ENCODE measurements at places on chromosomes 2 and 18.
A peak's percentile ranks its signal among the peaks of the same experiment; 100 is the strongest.

- DNase-seq, result no peak
Observed at GRCh38 chr2:95343429-95344214, 46.5 kb downstream of the KCNIP3 start.

GRCh38 chr18:56511996-56512395 lies 126.4 kb downstream of the TXNL1 start:
- no peak for DNase-seq

DNA sequence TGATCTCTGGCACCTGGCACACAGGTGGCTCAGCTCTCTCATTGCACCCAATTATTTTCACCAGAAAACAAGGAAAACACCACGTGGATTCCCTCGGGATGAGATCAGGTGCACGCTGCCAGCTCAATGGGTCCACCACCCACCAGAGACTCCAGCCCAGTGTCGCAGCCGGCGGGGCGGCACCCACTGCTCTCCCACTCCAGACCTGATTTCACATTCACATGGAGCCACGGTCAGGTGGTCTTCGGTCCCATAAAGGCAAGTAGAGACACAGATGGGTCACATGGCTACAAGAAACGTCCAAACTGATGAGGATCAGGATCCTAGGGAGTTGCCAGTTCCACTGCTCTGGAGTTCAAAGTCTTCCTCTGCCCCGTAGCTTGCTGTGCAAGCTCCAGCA lies 217.6 kb downstream of the ANKRD30B start:
- DNase-seq, result no peak

GRCh38 chr2:26578113-26578458 lies 63.1 kb downstream of the CIB4 start:
- DNase-seq, result no peak

- peak; percentile 36 for DNase-seq
Observed at GRCh38 chr2:215657844-215658243, 222.0 kb upstream of the FN1 start.

- no peak for DNase-seq
Observed at GRCh38 chr2:232134939-232135338, 173.4 kb downstream of the DIS3L2 start.

DNA sequence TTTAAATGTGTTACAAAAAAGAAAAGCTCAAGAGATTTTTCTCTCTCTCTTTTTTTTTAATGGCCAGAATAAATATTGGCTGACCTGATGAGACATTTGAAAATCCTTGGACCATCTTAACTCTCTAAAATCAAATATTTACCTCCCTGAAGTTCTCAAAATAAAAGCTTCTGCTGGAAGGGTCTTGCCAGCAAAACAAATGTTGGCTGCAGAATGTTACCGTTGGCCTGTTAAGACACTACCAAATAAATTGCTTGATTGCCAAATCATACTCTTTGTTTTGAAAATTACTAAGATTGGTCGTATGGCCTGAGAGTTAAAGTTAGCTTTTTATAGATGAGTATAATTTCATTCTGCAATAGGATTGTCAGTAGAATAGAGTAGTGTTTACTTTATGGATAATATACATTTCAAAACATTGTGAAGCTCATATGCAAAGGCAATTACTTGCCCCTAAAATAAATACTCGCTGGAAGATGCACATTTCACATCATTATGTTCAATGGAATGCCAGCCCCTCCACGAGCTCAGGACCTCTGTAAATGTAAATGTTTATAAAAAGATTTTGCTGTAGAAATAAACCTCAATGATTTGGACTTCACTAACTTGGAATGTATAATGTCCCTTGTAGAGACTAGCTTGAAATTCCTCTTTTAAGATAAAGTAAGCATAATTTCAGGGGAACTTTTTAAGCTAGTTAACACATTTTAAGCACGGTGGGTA lies 193.4 kb downstream of the SOX11 start:
- DNase-seq, result no peak

- DNase-seq, result no peak
Observed at GRCh38 chr2:153604133-153604532, 125.6 kb upstream of the RPRM start.

DNA sequence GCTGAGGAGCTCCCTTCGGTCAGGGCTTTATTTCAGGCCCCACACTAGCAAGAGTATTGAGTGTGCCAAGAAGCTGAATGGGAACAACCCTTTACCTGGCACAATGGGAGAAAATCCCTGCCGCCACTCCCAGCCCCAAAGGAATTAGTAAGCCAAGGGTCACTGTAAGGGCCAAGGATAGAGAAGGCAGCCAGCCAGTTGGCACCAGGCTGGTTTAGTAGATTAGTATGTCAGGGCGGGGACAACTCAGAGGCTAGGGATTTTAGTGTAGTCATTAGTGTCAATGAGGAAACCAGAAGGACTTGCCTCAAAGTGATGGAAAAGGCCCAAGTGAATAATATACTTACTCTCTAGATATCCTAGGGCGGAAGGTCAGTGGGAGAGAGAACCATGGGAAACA lies 34.9 kb upstream of the CYP26B1 start:
- DNase-seq, result no peak

DNA sequence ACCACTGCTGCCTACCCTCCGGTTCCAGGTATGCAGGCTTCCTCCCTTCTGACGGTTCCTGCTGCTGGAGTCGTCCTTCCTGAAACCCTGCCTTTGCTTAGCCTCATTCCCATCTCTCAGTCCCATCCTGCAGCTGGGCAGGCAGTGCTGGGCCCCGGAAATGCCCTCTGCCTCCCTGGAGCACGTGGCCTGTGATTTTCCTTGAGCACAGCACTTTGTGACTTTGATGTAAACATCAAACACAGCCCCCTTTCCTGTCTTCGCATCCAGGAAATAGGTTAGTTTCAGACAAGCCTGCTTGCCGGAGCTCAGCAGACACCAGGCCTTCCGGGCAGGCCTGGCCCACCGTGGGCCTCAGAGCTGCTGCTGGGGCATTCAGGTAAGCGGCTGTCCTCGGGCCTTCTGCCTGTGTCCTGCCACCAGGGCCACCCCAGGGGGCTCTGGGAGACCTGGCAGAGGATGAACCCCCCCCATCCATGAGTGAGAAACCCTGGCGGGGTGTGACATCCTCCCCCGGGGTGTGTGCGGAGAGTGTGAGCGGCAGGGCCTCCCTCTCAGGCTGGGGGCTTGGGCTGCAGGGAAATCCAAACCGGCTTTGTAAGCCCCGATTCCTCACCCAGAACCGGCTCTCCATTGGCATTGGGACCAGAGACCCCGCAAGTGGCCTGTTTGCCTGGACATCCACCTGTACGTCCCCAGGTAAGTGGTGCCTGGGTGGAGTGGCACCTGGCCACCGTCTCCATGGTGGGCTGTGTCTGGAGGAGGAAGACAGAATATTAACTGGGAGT lies at the start of gene ZAP70:
Gene ZAP70, plus strand, starts transcription at position 281 of the 788 bp plus-strand sequence. CDS start 10,461 bp downstream, outside the sequence.
- DNase-seq, result no peak

DNA sequence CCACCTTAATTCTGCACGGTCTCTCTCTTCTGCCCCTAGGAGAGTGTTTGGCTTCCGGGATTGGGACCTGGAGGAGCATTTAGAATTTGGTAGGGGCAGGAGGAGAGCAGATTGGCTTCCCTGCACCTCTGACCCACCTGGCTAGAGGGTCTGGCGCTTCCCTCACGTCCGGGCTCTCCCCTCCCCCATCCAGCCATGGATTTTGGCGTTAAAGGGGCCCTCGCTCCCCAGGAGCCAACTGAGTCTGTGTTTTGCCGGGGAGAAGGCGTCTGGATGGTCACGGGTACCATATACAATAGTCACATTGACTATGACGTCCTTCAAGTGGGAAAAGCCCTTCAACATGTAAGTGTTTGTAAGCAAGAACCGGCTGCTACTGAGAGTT lies 6.6 kb downstream of the HOXD3 start:
- DNase-seq, result no peak

GRCh38 chr2:213079756-213080155 lies 71.7 kb downstream of the IKZF2 start:
- DNase-seq, result no peak

GRCh38 chr2:95043300-95044093 lies 18.0 kb downstream of the MAL start:
- DNase-seq, result peak; percentile 57

GRCh38 chr2:39128919-39129391 lies 8.1 kb upstream of the SOS1 start:
- no peak for DNase-seq

DNA sequence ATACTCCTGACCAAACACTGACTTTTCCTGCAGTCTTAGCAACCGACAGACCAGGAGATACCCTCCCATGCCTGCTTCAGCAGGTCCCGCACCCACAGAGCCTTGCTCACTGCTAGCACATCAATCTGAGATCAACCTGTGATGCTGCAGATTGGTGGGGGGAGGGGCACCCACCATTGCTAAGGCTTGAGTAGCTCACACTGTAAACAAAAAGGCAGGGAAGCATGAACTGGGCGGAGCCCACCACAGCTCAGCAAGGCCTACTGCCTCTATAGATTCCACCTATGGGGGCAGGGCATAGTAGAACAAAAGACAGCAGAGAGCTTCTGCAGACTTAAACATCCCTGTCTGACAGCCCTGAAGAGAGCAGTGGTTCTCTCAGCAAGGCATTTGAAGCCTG lies 109.7 kb downstream of the SP100 start:
- DNase-seq, result no peak

DNA sequence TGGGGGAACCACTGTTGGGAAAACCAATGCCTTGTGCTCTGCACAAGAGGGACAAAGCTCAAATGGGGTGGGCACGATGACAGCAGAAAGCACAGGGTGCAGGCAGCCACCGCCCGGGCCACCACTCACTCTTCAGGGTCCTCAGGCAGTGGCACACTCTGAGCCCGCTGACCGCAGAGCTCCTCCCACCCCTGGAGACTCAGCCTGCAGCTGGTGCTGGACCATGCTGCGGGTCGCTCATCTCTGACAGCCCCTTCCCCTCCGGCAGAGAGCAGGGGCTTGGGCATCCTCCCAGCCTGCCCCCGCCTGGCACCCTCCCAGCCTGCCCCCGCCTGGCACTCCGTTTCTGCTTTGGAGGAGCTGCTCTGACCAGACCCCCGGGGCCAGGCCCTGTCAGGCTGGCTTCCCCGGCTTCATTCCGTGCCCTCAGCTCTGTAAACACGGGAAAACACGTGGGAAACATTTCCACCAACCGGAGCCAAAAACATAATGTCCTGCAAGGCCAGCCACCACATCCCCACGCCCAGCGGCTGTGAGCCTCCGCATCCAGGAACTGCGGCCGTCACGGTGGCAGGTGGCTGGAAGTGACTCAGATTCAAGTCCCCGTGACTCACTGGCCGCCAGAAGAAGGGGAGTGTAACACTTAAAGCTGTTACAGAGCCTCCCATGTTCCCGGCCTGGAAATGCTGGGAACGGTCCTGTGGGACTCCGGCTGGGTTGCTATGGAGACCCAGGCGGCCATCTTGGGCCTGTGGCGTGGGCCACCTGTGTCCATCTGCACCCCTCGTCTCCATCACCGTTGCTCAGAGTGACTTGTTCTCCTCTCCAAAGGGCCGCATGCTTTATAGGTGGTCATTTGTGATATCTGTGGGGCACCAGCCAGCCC lies 6.8 kb upstream of the SNED1 start:
- peak; percentile 80 for DNase-seq

GRCh38 chr2:157386747-157387146 lies 57.1 kb downstream of the CYTIP start:
- no peak for DNase-seq

- DNase-seq, result no peak
Observed at GRCh38 chr2:150674283-150674682, 186.8 kb upstream of the RND3 start.

- no peak for DNase-seq
Observed at GRCh38 chr2:19942199-19942598, 40.4 kb upstream of the TTC32 start.

DNA sequence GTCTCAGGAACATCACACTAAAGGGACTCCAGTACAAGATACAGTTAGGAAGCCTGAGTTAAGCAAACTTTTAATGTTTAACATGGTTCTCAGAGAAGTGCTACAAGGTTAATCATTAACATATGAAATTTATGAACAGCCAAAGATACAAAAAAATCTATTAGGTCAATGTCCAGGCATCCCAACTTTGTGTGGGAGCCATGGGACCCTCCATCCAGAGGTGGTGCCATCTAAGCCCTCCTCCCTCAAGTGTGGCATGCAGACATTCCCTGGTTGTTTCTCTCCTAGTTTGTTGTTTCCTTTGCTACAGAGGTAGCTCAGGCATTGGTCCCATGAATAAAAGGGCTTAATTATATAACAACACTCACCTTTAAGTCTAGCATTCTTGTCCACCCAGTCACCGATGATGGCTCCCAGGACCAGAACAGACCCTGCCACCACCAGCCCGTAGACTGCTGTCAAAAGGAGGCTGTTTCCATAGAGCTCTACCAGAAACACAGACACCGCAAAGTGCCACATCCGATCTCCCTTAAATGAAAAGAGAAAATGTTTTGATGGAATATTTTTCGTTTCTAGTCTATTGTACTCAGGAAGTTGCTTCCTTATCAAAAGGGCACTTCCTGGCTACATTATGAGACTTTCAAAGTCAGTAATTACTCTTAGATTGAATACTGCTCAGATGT lies 5.7 kb downstream of the SLC40A1 start:
- no peak for DNase-seq

- DNase-seq, result no peak
Observed at GRCh38 chr2:167827352-167828097, 419.9 kb downstream of the STK39 start.

GRCh38 chr18:79523736-79524180 lies 128.0 kb downstream of the NFATC1 start:
- DNase-seq, result no peak

GRCh38 chr2:68223419-68223818 lies 28.9 kb downstream of the PPP3R1 start:
- no peak for DNase-seq

GRCh38 chr2:235330775-235331451 lies 162.9 kb upstream of the AGAP1 start:
- DNase-seq, result peak; percentile 63

DNA sequence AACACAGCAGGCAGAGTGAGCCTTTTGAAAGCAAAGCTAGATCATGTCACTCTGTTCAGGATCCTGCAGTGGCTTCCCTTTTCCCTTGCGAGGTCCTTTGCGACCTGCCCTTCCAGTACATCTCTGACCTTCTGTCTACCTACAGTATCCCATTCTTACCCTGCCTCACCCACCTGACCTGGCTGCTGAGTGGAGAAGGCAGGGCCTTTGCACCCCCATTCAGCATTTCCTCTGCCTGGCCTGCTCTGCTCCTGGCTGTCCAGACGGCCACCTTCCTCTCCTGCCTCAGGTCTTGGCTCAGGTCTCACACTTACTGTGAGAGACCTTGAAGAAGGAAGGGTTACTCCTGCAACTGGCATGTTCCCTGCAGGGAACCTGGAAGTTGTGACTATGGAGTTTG lies 77.4 kb downstream of the MAPRE2 start:
- no peak for DNase-seq

- no peak for DNase-seq
Observed at GRCh38 chr2:72098935-72099334, 48.7 kb downstream of the CYP26B1 start.

DNA sequence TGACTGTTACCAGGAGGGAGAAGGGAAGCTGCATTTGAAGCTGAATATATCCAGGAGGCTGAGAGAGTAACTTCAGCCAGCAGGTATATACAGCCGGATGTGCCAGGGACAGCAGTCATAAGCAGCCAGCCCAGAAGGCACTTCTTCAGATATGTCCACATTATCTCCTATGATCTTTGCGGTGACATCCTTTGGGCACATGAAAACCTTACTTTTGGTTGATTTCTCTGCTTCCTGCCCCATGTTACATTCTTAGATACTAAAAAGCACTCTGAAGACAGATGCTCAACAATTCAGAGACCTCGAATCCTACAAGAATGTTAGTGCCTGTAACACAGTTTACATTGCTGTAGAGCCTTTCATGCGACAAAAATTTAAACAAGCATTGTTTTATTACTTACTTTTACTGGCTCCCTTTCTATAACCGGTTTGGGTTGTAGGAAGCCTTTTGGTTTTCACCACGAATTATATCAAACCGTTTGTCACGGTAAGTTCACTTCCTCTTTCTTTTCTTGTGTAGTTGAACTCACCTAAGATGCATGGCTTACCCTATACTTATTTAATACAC lies 50.3 kb upstream of the TLK1 start:
- no peak for DNase-seq

GRCh38 chr2:99974275-99974674 lies 168.1 kb downstream of the AFF3 start:
- no peak for DNase-seq

Data from HTR-8/SVneo (cell line).